ENCODE measurements at places on chromosomes 13 and 19.
A peak's percentile ranks its signal among the peaks of the same experiment; 100 is the strongest.

DNA sequence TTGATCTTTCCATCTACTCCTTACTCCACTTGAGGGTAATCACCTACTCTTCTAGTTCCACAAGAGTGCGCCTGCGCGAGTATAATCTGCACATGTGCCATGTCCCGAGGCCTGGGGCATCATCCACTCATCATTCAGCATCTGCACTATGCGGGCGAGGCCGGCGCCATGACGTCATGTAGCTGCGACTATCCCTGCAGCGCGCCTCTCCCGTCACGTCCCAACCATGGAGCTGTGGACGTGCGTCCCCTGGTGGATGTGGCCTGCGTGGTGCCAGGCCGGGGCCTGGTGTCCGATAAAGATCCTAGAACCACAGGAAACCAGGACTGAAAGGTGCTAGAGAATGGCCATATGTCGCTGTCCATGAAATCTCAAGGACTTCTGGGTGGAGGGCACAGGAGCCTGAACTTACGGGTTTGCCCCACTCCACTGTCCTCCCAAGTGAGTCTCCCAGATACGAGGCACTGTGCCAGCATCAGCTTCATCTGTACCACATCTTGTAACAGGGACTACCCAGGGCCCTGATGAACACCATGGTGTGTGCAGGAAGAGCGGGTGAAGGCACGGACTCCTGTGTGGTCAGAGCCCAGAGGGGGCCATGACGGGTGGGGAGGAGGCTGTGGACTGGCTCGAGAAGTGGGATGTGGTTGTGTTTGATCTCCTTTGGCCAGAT lies 2.7 kb upstream of the KLK2 start:
- no peak for DNase-seq

- no peak for DNase-seq
Measured at GRCh38 chr13:27638521-27638920, 16.8 kb downstream of the POLR1D start.

GRCh38 chr13:30504081-30504480 lies 38.3 kb upstream of the HMGB1 start:
- no peak for DNase-seq

GRCh38 chr19:4831304-4831978 lies at the start of gene TICAM1:
TSS of gene TICAM1 (minus strand) at chr19:4831712. CDS start at chr19:4818377, 13,335 bp downstream.
- peak; percentile 74 for DNase-seq

GRCh38 chr13:30004204-30004603 lies 153.8 kb upstream of the UBL3 start:
- no peak for DNase-seq

Measured in T follicular helper cell (primary cell).